Smooth muscle cell of bladder (primary cell): ENCODE measurements at places on chromosomes 16 and 17. TPM values are rescaled to one million over a fixed set of nuclear protein-coding genes. Genes with fewer than 3 reads are reported as not detected.

GAN gene
- 4.3 and 11.3 TPM in 2 replicates for total RNA-seq

TRIM65 gene
- 13.5 and 16.1 TPM in 2 replicates for total RNA-seq

FNDC8 gene
- total RNA-seq, result not detected in 2 replicates

ARL5C gene
- not detected in 2 replicates for total RNA-seq

ACTG1 gene
- total RNA-seq, result 4,498 and 6,265 TPM in 2 replicates

PRAC2 gene
- total RNA-seq, result 0.46 TPM in 1 of 2 replicates, not detected in the other

HOXB1 gene
- total RNA-seq, result not detected in 2 replicates

NPW gene
- total RNA-seq, result 0.18 and 0.43 TPM in 2 replicates

FOXF1 gene
- 11.8 and 15.6 TPM in 2 replicates for total RNA-seq

PYCARD gene
- total RNA-seq, result 103 and 113 TPM in 2 replicates
